ENCODE measurements at places on chromosomes 3 and 15. TPM values are rescaled to one million over a fixed set of nuclear protein-coding genes. Genes with fewer than 3 reads are reported as not detected.

INKA1 gene
- total RNA-seq, result 6.3 TPM

UNC13C gene
- 0.19 TPM for total RNA-seq

DNA sequence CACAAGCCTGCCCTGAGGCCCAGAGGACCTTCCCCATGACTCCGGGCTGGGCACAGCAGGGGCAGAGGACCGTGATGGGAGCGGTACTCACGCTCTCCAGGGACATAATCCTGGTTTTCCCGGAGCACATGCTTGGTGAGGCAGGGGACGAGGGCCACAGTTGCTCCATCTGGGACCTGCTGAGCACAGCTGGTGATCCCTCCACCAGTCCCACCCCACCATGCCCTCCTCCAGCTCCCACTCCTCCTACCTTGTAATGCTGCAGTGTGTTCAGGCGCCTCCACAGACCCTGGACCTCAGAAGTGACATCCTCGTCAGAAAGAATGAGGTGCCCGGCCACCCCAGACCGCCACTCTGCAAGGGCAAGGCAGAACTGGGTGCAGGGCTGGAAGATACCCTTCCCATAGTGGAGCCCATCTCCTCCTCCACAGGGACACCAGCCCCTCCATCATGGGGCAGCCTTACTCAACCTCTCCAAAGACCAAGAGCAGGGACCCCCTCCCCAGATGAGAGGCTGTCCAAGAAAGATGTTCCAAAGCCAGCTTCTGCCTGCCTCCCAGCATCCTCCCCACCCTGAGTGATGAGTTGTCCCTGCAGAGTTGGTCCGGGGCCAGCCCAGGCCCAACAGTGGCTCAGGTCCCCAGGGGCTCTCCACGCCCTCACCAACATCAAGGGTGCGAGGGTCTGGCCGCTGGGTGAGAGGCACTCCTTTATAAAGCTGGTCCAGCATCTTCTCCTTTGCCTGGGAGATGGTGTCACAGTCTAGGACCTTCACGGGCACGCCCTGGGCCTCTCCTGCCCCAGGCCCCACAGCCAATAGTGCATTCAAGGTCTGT, 19.5 kb downstream of the PLXNB1 start:
- DNase-seq, result no peak

GPR176 gene
- 7.6 TPM for total RNA-seq

DNA sequence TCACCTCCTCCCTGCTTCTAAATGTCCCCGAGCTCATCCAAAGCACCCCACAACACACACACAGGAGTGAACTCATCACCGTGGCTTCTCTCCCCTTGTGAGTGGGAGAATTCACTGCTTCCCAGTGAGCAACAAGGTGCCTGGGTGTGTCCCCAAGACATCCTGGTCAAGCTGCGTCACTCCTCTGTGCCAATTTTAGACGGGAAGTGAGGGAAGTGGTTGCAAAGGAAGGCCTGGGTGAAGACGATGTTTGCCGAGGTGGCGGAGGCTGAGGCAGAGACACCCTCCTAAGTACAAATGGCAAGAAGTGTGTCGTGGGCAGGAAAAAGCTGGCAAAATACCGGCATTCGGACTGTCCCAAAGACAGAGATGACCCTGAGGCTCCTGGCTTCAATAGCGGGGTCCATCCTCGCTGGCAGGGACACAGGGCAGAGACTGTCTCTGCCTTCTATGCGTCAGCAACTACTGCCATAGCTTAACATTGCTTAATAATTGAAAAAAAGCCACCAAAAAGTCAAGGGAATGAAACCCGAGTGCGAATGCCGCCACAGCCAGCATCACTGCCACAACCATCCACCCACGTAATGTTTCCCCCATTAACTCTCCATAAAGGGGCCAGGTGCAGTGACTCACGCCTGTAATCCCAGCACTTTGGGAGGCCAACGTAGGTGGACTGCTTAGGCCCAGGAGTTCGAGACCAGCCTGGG, 72.8 kb downstream of the VGLL4 start:
- no peak for DNase-seq

GRCh38 chr3:30770387-30770786, 124.1 kb downstream of the GADL1 start:
- no peak for DNase-seq

DNA sequence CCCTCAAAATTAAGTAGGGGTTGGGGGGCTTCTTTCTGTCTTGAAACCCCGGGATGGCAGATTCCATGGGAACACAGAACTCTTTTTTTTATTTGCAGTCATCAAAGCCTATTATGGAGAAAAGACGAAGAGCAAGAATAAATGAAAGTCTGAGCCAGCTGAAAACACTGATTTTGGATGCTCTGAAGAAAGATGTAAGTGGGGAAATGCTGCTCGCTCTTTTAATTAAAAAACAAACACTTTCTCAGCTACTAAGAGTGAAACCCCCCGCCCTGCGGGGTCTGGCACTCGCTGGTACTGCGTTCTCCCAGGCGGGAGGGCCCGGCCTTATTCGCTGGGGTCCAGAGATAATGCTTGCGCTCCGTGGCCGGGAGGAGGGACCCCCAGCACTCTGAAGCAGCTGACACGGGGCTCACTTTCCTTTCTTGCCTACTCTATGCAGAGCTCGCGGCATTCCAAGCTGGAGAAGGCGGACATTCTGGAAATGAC, 615 bp downstream of the HES1 start:
- DNase-seq, result no peak

DNA sequence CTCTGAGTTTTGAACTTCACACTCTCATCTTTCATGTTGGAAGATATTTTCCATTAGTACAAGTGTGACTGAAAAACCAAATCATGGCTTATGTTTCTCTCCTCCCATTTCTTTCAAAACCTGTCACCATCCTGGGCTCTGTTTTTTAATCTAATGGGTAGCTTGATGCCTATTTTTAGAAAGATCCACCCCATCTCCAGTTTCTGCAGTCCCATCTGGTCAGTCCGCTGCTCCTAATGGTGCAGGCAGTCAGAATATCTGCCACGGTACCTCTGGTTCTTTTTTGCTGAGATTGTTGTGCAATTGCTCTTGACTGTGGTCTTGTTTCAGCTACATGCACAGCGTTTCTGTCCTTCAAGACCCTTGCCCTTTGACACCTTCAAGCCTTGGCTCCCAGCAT, 240.9 kb upstream of the CADM2 start:
- DNase-seq, result no peak
